KBM-7 (cell line): ENCODE measurements at places on chromosomes 2 and 18.

GRCh38 chr2:109013051-109013450 is 24.0 kb upstream of the EDAR start:
- DNase-seq = no peak

GRCh38 chr18:72762515-72763122 is 105.2 kb downstream of the NETO1 start:
- DNase-seq = peak; percentile 57

GRCh38 chr2:229257985-229258384 is 13.1 kb downstream of the PID1 start:
- no peak for DNase-seq

- DNase-seq = no peak
These were observed 27.8 kb upstream of the KCNF1 start for GRCh38 chr2:10883801-10884478.

GRCh38 chr2:144774809-144775208 is 254.9 kb upstream of the ZEB2 start:
- peak; percentile 13 for DNase-seq

- no peak for DNase-seq
These were observed 50.3 kb downstream of the ITGB1BP1 start for GRCh38 chr2:9373047-9373446.

DNA sequence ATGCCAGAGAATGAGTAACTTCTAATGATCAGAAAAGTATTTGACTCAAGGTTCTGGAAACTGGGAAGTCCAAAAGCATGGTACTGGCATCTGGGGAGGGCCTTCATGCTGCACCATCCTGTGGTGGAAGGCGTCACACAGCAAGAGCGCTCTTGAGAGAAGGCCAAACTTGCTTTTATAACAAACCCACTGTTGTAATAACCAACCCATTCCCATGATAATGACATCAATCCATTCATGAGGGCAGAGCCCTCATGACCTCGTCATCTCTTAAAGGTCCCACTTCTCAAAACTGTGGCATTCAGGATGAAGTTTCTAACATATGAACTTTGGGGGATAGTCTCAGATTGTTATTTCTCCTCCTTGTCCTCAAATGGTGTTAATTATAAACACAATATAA is 67.8 kb downstream of the COA5 start:
- no peak for DNase-seq

- DNase-seq = no peak
These were observed 163.7 kb downstream of the PTGR3 start for GRCh38 chr18:75045272-75045671.

- no peak for DNase-seq
These were observed 29.6 kb upstream of the EPAS1 start for GRCh38 chr2:46267616-46268015.

GRCh38 chr2:47346107-47346506 is 56.8 kb upstream of the MSH2 start:
- DNase-seq = no peak

DNA sequence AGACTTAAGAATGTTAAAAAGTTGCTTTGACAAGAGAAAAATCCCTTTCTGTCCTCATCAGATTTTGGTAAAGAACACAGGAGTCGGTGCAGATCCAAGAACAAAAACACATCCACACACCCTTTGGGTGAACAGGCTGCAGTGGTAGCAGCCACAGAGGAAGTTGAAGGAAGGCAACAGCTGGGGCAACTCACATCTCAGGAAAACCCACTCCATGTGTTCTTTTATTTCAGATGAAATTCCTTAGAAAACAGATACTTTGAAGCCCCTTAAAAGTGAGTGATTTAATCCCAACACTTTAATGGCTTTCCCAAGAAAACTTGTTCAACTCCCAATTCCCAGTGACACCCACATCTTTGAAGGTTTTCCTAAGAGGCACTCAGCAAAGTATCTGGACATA is 271.3 kb downstream of the ICOS start:
- DNase-seq = no peak

DNA sequence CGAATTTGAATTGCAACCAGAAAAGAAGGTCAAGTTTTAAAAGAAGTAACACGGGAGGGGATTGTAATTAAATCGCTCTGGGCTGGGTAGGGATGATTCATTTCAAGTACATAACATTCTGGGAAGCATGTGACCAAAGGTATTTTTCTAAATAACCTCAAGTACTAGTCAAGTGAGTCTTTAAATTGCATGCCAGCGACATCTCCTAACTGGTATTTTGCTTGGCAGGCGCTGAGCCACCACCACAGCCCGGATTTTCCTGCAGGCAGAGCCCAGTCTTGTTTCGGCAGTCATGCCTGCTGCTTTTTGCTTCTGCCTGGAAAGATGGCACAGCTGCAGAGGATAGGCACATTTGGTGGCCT is 33.7 kb upstream of the NPAS2 start:
- no peak for DNase-seq

DNA sequence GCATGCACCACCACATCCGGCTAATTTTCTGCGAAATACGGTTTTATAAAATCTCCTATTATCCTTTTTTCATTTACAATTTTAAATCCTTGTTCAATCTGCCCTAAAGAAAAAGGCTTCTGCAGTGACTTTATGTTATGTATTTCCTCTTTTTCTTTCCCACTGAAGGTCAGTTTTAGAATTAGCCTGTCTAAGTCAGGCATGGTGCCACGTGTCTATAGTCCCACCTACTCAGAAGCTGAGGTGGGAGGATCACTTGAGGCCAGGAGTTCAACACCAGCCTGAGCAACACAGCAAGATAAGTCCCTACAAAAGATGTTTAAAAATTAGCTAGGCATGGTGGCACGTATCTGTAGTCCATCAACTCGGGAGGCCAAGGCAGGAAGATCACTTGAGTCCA is 39.8 kb upstream of the TNFRSF11A start:
- DNase-seq = peak; percentile 26

DNA sequence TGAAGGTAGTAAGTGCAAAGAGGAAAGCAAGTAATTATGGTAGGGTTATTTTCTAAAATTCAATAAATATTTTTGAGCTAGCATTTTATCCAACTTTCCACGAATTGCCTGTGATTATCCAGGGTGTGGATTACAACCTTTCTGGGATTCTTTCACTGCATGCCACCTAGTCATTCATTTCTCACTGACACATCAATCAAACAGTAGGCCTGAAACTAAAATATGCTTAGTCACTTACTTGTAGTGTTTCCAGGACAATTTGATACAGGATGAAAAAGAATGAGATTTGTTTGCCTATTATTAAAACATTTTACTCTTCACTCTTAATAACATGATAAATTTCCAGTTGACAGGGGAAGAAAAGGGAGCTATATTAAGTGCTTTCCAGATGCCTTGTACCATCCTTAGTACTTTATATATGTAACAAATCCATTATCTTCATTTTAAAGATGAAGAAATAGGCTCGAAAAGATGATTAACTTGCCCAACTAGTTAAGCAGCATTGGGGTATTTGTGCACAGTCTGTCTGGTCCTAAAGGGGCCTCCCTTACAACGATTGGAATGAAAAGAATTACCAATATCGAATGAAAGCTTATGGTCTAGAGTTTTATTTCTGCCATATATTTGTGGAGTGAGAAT is 70.4 kb downstream of the KCTD1 start:
- DNase-seq = no peak

GRCh38 chr2:28505361-28505760 is 9.5 kb downstream of the PLB1 start:
- no peak for DNase-seq

DNA sequence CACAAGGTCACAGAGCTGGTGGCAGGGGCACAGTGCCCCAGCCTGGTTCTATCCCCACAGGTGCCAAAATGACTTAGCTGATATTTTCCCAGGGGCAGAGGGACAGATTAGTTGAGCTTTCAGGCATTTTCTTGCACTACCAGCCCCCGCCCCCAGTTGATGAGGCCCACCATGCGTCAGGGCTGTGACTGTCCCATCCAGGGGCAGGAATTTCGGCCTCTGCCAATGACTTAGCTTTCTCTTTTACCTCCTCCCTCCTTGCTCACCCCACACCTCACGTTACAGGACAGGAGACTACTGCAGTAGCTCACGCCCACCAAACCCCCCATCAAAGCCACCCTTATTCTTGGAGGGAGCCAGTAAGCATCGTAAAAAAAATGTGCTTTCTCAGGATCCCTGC is 31.5 kb downstream of the MRO start:
- no peak for DNase-seq

DNA sequence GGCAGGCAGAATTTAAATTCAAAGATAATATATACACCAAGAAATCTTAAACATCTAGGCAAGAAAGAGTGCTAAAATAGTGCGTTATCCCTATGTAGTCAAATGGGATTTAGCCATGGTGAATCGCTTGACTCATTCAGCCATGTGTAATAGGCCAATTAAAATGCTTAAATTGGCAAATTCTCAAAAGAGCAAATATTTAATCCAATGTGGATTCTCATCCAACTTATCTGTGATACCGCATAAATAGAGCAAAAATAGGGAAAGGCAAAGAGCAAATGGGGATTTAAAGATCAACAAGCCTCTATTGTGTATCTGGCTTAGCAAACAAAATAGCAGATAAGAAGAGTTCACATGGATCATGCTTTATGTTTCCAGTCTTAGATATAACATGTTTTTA is 123.2 kb upstream of the RPRM start:
- DNase-seq = no peak
